ENCODE measurements at places on chromosomes 5 and 9.

DNA sequence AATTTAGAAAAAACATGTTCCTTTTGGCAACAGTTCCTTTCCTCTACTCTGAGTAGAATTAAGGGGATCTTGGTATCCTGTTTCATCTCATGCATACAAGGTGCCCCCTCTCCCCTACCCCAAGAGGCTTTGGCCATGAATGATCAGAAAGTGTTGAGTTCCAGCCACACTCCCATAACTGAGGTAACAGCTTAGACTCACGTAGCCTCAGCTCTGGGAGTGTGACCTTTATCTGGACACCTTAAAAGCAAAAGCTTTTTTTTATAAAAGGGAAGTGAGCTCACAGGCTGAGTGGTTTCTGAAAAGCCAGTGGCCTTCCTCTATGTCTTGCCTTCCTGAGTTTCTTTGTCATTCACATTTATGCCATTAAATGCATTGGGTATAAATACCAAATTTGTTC, 900 bp upstream of the HAVCR2 start:
- DNase-seq = no peak

DNA sequence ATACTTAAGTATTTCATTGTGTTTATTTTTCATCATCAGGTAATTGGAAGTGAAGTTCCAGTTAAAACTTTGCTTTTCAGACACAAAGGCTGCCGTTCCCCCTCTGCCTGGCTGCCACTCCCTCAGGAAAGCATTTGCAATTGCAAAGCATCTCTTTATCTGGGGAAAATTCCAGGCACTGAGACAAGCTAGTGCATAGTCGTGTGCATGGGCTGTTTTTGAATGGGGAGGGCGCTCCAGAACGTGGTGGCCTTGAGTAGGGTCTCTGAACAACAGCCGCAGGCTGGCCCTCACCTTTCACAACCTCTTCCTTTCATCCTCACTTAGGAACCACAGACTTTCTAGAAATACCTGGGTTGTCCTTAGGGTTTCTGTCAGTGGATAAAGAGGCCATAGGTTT, 285.1 kb upstream of the ADAMTS16 start:
- DNase-seq = no peak

GRCh38 chr9:16150938-16151650, 598.3 kb downstream of the CCDC171 start:
- DNase-seq = no peak

DNA sequence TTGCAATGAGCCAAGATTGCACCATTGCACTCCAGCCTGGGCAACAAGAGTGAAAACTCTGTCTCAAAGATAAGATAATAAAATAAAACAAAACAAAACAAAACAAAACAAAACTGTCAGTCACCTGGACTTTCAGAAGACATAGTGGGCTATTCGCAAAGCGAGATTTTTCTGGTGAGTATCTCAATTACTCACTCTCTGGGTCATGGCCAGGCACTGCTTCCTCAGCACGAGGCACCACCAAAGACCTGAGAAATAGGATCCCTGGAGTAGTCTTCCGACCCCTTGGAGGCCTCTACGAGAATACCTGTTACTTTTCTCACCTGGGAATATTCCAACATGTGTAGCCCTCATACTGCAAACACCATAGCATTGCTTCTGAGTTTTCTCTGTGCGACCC, 201.7 kb upstream of the ZNF618 start:
- no peak for DNase-seq

- DNase-seq = no peak
These were observed 15.3 kb downstream of the NR2F1 start for GRCh38 chr5:93598091-93599000.

All from activated T-cell treated with anti-CD3 and anti-CD28 coated beads for 24 hours (primary cell).